ENCODE measurements at places on chromosomes 16 and 17.

DNA sequence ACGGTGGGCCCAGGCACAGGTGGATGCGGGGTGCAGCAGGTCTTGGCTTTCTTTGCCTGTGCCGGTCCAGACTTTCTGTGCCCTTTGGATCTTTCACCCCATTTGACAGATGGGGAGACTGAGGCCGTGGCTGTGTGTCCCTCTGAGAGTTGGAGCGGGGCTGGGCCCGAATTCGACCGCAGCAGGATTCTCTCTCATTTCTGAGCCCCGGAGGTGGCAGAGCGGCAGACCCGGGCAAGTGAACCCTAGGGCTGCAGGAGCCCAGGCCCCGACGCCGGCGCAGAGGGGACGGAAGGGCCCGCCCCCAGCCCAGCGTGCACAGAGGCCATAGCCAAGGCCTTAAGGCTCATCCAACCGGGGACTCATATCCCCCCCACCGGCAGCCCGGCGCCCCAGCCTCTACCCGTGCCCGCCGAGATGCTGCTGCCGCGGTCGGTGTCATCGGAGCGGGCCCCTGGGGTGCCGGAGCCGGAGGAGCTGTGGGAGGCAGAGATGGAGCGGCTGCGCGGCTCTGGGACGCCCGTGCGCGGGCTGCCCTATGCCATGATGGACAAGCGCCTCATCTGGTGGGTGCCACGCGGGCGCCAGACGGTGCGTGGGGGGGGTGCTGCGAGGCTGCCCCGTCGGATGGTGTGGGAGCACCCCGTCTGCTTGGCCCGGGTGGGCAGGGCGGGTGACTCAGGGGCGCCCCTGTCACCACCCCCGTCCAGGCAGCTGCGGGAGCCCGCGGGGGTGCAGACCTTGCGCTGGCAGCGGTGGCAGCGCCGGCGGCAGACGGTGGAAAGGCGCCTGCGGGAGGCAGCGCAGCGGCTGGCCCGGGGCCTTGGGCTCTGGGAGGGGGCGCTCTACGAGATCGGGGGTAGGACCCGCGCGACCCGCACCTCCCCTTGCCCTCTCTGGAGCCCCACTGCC is 857 bp downstream of the TMC8 start:
- DNase-seq: peak; percentile 65

DNA sequence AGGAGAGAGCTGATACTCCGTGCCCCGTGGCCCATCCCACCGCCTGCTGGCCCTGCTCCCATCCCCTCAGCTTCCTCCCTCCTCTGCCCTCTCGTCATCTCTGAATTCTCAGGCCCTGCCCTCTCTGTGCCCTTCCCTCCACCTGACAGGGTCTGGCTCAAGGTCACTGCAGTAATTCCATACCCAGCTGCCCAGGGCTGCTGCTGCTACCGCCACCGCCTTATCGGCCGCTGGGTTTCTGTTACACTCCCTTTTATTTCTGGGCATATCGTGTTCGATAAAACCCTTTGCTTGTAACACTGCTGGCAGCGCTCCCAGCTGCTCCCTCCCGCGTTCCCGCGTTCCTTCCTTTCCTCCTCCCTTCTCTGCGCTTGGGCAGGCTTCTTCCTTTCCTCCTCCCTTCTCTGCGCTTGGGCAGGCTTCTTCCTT is 1.2 kb downstream of the EPN3 start:
- no peak for DNase-seq

DNA sequence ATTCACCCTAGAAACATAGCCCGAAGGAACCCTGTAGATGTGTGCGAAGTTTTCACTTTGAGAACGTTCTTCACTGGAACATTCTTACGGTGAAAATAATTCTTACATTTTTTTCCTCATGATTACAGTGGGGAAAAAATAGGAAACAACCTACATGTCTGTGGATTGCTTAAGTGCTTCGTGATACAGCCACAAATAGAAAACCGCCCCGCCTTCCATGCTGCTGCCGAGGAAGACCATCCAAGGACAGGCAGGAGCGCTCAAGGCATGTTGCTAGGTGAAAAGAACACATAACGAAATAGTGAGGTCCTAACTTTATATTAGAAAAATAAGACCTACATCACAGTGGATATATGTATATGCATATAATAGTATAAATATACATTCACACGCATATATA is 78.8 kb downstream of the BMERB1 start:
- DNase-seq: no peak

GRCh38 chr17:40326832-40327199 is 17.8 kb downstream of the RARA start:
- DNase-seq: no peak

DNA sequence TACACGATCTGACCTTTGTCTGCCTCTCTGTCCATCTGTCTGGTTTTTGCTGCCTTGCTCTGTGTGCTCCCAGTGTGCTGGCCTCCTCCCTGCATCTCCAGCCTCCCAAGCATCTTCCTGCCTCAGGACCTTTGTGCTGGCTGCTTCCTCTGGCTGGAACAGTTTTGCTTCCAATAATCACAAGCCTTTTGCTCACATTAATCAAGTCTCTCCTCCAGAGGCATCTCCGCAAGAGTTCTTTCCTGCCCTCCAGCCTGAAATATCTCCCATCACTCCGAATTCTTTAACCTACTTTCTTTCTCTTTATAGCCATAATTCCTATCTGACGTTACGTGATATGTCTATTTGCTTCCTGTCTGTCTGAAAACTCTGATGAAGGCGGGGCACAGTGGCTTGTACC is 267.1 kb downstream of the ABCC12 start:
- DNase-seq: no peak

DNA sequence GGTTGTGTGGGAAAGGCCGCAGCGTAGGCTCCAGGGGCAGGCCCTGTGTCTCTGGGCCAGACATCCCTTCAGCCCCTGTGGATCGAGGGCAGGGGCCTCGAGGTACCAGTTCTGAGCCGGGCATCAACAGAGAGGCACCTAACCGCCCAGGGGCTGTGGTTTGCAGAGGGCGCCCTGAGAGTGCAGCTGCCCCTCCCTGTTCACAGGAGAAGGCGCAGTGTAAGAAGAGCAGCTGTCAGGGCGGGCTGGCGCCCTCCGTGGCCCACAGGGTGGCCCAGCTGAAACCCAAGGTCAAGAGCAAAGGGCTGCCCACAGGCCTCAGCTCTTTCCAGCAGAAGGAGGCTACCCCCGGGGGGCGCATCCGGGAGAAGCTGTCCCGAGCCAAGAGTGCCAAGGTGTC is 56.5 kb downstream of the ACTG1 start:
- DNase-seq: no peak

DNA sequence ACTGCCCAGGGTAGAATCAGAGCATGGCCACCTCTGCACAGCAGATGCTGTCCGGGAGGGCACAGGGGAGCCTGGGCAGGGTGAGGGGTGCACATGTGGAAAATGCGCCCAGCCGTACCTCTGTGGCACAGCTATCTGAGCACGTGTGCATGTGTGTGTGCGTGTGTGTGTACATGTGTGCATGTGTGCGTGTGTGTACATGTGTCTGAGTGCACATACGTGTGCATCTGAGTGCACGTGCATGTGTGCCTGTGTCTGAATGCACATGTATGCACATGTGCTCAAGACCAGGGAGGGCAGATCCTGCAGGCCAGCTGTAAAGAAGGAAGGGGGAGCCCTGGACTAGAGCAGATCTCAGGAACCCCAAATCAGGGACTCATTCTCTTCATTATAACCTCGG is 37.3 kb upstream of the ENPP7 start:
- DNase-seq: no peak

DNA sequence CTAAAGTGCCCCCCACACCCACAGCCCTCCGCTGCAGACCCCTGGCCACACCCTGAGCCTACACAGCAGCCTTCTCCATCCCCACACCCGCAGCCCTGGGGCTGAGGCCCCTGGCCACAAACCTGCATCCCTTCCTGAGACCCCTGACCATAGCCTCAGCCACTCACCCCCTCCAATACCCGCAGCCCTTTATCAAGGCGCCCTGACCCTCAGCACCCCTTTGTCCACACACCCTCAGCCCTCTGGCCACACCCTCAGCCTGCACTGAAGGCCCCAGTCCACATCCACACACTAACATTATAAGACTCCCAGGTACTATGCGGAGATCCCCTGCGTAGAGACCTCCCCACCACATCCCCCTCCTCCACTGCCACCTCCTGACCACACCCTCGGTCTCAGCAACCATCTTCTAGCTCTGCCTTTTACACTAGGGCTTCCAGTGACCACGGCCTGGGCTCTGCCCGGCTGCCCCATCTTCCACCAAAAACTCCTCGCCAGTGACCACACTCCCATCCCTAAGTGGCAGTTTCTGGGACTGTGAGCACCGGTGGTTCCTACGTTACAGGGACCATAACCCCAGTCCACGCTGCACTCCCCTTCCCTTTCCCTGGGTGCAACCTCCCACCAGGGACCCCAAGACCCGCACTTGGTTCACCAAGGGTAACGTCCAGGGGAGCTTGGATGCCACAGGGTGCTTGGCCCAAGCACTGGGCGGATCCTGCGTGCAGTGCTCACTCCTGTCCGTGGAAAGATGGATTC is 818 bp downstream of the TPPP3 start:
- no peak for DNase-seq

- no peak for DNase-seq
These were observed 174.8 kb upstream of the DYNLRB2 start for GRCh38 chr16:80366023-80366422.

- DNase-seq: peak; percentile 68
These were observed 21.8 kb upstream of the ASGR2 start for GRCh38 chr17:7136266-7136877.

DNA sequence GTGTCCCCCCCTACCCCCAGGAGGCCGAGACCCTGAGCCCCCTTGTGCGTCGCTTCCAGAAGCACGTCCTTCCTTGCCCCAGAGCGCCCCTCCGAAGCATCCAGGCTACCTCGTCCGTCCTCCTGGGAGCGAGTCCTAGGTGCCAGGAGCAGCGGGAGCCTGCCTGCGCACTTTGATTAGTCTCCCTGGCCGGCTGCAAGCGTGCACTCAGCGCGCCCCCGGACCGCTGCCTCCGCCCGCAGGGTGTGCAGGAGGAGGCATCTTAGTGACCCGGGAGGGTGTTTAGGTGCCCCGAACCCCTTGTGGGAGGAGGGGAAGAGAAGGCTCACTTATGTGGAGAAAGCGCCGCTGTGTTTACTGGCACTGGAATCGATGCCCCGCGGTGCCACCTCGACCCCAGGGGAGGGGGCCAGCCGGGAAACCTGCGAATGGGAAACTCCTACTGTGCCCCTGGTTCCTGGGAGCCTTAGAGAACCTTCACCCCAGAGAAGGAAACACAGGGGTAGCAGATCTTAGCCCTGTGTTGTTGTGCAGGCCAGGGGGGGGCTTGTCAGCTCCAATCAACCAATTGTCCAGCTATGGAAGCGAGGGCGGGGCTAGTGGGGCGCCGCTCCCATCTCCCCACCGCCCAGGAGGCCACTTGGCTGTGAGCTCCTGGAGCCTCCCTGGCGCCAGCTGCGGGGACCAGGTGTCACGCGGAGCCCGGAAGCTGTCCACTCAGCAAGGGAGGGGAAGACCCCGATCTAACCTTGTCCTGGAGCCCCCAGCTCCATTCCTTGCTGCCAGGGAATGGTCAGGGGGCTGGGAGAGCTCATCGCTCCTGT is 922.8 kb upstream of the EEF2KMT start:
- no peak for DNase-seq

DNA sequence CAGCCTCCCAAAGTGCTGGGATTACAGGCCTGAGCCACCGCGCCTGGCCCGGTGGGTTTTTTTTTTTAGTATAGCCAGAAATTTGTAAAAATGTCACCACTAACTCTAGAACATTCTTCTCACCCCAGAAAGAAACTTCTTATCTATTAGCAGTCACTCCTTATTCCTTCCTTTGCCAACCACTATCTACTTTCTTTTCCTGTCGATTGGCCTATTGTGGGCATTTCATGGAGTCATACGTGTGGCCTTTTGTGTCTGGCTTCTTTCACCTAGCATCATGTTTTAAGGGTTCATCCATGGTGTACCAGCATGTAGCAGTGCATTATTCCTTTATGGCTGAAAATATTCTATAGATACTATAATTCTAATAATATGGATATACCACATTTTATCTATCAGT is 3.6 kb downstream of the CYB5D2 start:
- no peak for DNase-seq

DNA sequence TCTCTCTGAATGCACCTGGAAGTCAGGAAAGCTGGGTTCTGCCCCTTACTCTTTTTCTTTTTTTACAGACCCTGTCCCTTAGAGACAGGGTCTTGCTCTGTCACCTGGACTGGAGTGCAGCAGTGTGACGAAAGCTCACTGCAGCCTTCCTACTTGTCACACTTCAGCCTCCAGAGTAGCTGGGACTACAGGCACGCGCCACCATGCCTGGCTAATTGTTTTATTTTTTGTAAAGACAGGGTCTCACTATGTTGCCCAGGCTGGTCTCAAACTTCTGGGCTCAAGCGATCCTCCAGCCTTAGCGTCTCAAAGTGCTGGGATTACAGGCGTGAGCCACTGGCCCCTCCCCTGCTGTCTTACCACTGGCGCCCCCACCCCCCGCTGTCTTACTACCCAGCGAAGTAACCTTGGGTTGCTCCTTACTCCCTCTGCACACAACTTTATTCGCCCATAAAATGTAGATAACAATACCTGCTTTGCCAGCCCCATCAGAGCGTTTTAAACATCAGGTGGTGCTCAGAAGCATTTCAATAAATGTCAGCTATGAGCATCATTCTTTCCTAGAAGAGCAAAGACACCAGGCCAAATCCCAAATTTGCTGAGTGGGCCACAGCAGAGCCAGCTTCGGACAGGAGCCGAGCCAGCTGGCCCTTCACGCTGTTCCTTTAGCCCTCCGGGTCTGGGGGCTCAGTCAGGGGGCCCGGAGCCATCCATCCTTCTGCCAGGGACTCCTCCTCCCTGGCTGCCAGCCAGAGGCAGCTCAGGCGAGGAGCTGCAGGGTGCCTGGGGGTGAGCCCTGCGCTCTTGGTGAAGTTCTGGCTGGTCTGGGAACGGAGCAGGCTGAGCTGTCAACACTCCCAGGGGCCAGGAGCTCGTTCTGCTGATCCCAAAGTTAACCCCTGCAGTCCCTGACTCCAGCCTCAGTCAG is 24.4 kb downstream of the SRL start:
- no peak for DNase-seq

DNA sequence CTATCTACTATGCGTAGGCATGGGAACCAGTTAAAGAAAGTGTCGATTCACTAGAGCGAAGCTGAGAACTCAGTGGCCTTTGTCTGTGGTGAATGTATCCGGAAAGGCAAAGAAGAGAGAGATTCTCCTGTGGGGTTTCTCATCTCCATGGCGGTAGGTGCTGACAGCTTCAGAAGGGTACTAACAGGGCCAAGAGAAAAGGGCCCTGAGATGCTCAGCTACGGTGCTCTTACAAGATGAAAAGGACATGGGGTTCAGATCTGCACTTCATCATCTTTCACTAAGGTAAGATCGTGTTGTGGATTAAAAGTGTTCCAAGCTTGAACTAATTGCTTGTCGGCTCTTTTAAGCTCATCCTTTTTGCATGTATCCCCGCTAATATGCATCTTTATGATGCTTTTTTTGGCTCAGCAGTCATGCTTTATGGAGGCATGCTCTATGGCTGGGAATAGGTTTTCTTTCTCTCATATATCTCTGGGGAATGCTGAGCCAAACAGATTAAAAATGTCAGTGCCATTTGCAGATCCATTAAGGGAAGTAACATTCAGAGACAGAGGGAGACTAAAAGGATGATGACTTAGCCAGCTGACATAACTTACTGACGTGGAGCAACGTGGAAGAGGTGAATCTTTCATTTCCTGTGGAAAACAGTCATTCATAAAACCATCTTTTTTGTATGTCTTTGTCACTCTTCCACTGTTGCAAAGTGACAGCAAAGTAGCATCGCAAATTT is 29.9 kb downstream of the KCNJ16 start:
- DNase-seq: no peak

Measured in RPMI8226 (cell line).